ENCODE measurements at places on chromosomes 12 and 14. TPM values are rescaled to one million over a fixed set of nuclear protein-coding genes. Genes with fewer than 3 reads are reported as not detected.

- DNase-seq: no peak
Observed at GRCh38 chr12:69415471-69416275, 54.5 kb upstream of the FRS2 start.

- no peak for DNase-seq
Observed at GRCh38 chr12:48351022-48351708, 446 bp upstream of the ZNF641 start.

GRCh38 chr12:58633479-58633878 lies 286.8 kb downstream of the LRIG3 start:
- DNase-seq: no peak

GRCh38 chr12:47722941-47723631 lies 2.2 kb downstream of the ENDOU start:
- DNase-seq: no peak

DNA sequence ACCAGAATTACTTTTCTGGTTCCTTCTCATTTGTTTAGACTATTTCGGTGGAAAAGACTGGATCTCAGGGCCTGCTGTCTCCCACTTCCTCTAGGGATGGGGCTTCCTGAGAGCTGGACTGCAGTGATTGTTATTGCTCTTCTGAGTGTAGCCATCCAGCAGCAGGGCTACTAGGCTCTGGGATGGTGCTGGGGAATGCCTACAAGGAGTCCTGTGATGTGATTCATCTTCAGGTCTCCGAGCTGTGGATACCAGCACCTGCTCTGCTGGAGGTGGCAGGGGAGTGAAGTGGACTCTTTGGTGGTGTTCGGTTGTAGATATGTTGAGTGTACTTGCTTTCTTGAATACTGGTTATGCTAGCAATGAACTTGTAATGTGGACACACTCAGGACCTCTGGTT lies 42.7 kb downstream of the AEBP2 start:
- DNase-seq: no peak

GRCh38 chr14:31881531-31882310 lies 195.4 kb upstream of the ARHGAP5 start:
- no peak for DNase-seq

DNA sequence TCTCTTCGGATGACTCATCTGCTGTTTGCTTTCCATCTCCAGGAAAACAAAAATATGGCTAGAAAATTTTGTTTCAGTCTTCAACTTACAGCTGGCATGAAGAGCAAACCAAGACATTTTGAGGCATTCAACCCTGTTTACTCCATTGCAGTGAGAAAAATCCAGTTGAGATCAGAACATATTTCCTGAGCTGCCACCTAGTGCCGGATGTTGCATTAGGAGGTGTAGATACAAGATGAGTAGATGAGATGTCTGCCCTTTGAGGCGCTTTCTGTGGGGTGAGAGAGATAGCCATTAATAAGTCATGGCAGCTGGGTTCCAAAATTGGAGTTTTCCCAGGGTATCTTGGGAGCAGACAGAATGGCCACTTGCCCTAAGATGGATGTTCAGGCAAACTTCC lies 171.1 kb downstream of the PRKCH start:
- DNase-seq: no peak

GRCh38 chr12:31728289-31728916 lies 418 bp downstream of the AMN1 start:
- DNase-seq: no peak

- no peak for DNase-seq
Observed at GRCh38 chr14:52494444-52494843, 57.9 kb downstream of the TXNDC16 start.

GRCh38 chr14:99233222-99234035 lies 38.6 kb downstream of the BCL11B start:
- DNase-seq: no peak

DNA sequence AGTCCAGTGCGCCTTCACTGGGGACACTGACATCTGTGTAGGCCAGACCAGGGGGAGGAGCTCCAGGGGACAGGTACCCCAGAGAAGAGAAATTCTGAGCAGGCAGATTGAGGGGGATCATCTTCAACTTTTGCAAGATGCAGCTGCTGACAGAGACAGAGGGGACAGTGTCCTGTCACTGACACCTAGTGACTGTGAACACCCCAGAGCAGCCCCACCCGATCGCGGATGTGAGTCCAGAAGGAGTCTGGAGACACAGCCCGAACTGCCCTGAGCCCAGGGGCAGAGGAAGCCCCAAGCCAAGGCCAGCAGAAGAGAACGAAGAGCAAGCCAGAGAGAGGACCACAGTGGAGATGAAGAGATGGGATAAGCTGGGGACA lies 21.7 kb upstream of the LRTM2 start:
- no peak for DNase-seq

DNA sequence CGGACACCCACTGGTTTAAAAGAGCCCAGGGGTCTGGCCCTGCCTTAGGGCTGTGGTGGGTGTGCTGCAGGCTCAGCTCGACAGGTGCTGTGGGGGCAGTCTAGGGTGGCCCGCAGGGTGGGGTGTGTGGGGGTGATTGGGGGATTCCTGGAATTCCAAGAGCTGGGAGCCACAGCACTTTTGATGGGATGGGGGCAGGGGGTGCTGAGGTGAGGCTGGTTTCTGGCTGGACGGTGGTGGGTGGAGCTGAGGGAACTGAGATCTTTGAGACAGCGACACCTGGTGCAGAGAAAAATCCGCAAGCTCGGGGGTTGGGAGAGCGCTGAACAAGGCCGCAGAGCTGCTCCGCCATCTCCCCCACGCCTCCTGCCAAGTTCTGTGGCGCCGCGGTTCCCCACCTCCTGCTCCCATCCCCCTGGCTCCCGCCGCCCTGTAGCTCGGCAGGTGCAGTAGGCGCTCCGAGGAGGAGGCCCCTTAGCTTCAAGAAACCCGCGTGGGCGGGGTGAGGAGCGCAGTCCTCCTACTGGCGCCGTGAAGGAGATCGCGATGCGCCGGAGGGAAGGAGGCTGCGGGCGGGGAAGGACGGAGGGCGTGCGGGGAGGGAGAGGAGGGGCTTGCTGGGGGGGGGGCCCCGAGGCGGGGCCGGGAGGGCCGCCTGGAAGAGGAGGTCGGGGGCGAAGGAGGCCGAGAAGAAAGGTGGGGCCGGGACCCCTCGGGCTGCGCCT lies 1.3 kb upstream of the TEDC1 start:
- DNase-seq: peak; percentile 89

GRCh38 chr12:12323591-12323990 lies 26.5 kb downstream of the MANSC1 start:
- no peak for DNase-seq

- DNase-seq: no peak
Observed at GRCh38 chr12:113231235-113232088, 10.2 kb downstream of the TPCN1 start.

The SMCO2 gene
- total RNA-seq: not detected

The HPD gene
- total RNA-seq: 2.3 TPM

The COL2A1 gene
- not detected for total RNA-seq

The HCAR2 gene
- 0.46 TPM for total RNA-seq

The BCL11B gene
- total RNA-seq: 0.14 TPM

The AKAP6 gene
- total RNA-seq: 160 TPM

The LRP10 gene
- 59.2 TPM for total RNA-seq

Data from Right ventricle myocardium inferior (tissue), 1 donor.